ENCODE measurements at places on chromosomes 4 and X. TPM values are rescaled to one million over a fixed set of nuclear protein-coding genes. Genes with fewer than 3 reads are reported as not detected.
A peak's percentile ranks its signal among the peaks of the same experiment; 100 is the strongest.

GRCh38 chr4:25635501-25635900 lies 20.1 kb upstream of the SLC34A2 start:
- no peaks in the 10 kb centered on the region for H3K4me1 ChIP-seq
- H3K4me3 ChIP-seq, result no peak overlapping the region
- H3K27ac ChIP-seq, result no peak overlapping the region

The MXRA5 gene
- total RNA-seq, result 0.14 TPM

- no peak overlapping the region for H3K27ac ChIP-seq
- H3K36me3 ChIP-seq, result no peaks in the 10 kb centered on the region
- no peak for DNase-seq
- H3K27me3 ChIP-seq, result no peaks in the 10 kb centered on the region
Measured at GRCh38 chr4:45331802-45332201, 605.4 kb upstream of the GNPDA2 start.

DNA sequence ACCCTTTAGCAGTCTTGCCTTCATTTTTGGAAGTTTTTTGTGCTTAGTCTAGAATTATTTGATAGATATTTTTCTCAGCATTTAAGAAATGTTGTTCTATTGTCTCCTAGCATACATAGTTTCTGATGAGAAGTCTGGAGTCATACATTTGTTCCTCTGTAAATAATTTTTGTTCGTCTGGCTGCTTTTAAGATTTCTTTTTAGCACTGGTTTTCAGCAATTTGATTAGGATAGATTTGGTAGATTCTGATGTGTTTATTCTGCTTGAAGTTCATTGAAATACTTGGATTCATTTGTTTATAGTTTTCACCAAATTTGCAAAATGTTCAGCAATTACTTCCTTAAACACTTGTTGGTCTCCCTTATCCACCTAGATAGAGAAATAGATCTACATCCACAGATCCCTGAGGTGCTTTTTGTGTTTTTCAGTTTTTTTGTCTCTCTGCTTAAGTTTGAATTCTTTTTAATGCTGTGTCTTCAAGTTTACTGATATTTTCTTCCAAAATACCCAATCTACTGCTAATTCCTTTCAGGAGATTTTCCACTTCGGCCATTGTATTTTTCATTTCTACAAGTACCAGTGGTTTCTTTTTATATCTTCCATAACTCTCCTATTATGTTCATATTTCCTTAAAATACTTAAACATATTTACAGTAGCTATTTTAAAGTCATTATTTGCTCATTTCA lies 64.9 kb downstream of the ABLIM2 start:
- no peak for DNase-seq
- no peaks in the 10 kb centered on the region for H3K4me1 ChIP-seq
- no peaks in the 10 kb centered on the region for H3K27me3 ChIP-seq

The CTSO gene
- total RNA-seq, result 36.6 TPM

DNA sequence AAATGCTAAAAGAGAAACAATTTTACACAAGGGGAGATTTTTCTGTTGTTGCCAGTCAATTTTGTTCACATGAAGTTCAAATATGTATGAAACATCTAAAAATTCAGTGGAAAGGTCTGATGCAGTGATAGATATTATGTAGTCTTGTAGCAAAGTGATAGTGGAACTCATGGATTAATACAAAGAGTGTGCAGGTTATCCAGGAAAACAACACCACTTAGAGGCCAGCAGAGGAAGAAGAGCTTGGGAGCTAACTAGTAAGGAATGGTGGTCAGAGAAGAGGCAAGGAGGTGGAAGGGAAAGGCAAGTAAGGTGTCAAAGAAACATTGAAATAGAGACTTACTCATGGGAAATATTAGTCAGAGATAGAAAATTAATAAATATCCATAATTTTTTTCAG lies 395.6 kb downstream of the MAPK10 start:
- no peaks in the 10 kb centered on the region for H3K36me3 ChIP-seq
- no peak overlapping the region for H3K27ac ChIP-seq
- H3K4me1 ChIP-seq, result peaks cover 16% of the 10 kb centered on the region
- DNase-seq, result no peak
- no peak overlapping the region for H3K4me3 ChIP-seq
- no peaks in the 10 kb centered on the region for H3K27me3 ChIP-seq

The NEXMIF gene
- total RNA-seq, result 2.2 TPM

GRCh38 chrX:37468124-37468739 lies 103.2 kb upstream of the LANCL3 start:
- H3K27me3 ChIP-seq, result no peaks in the 10 kb centered on the region
- no peaks in the 10 kb centered on the region for H3K4me1 ChIP-seq
- no peaks in the 10 kb centered on the region for H3K36me3 ChIP-seq
- no peak for DNase-seq
- H3K4me3 ChIP-seq, result no peak overlapping the region

- H3K36me3 ChIP-seq, result no peaks in the 10 kb centered on the region
- no peak overlapping the region for H3K4me3 ChIP-seq
- H3K4me1 ChIP-seq, result no peaks in the 10 kb centered on the region
- no peak for DNase-seq
- H3K27ac ChIP-seq, result no peak overlapping the region
Measured at GRCh38 chrX:38106991-38107655, 100.8 kb downstream of the SYTL5 start.

The RNF175 gene
- not detected for total RNA-seq

GRCh38 chr4:98493296-98493695 lies 165.1 kb downstream of the TSPAN5 start:
- DNase-seq, result no peak
- H3K4me1 ChIP-seq, result peaks cover 9% of the 10 kb centered on the region
- no peaks in the 10 kb centered on the region for H3K36me3 ChIP-seq
- H3K4me3 ChIP-seq, result no peak overlapping the region

GRCh38 chr4:25313201-25313895 lies 774 bp downstream of the ZCCHC4 start:
- peak overlapping the region; percentile 84 for H3K4me3 ChIP-seq
- no peaks in the 10 kb centered on the region for H3K36me3 ChIP-seq
- peak overlapping the region; percentile 38 for H3K27ac ChIP-seq
- peaks cover 10% of the 10 kb centered on the region for H3K4me1 ChIP-seq
- DNase-seq, result no peak

- no peaks in the 10 kb centered on the region for H3K27me3 ChIP-seq
- H3K36me3 ChIP-seq, result no peaks in the 10 kb centered on the region
- H3K4me3 ChIP-seq, result no peak overlapping the region
- DNase-seq, result no peak
Measured at GRCh38 chr4:111213531-111213930, 590.7 kb upstream of the PITX2 start.

DNA sequence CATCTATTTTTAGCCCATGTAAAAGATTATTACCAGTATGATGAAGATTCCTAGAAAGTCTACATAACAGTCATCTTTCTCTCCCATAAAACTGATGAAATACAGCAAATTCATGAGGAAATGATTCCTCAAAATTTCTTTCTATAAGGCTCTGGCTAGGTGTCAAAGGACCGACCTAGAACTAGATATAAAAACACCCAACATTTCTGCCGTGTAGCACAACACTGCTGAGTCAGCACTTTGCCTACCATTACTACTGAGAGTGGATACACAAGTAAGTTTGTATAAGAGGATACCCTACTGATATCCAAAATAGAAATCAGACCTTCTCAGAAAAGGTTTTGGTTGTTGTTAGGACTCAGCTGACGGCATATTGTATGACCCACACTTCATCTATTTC lies 24.7 kb downstream of the TMEM47 start:
- no peak for DNase-seq
- H3K27ac ChIP-seq, result no peak overlapping the region
- no peaks in the 10 kb centered on the region for H3K4me1 ChIP-seq
- no peaks in the 10 kb centered on the region for H3K27me3 ChIP-seq

The PNMA6F gene
- not detected for total RNA-seq

The CT83 gene
- not detected for total RNA-seq

DNA sequence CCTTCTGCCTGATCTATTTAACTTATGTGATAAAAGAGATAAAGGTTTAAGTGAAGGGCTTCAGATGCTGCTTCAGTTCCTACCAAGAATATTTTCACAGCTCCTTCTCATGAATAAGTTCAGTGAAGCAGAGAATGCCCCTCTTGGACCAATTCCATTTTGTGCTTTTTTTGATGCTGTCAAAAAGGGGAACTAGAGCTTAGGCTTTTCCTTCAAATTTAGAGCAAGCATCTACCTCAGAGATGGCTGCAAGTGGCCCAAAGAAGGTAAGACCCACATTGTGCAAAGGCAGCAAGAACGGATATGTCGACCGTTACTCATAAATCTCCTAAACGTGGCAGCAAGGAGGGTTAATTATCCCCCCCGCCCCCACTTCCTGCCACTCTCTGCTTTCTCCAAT lies 4.5 kb downstream of the CHRDL1 start:
- H3K27me3 ChIP-seq, result no peaks in the 10 kb centered on the region
- no peaks in the 10 kb centered on the region for H3K36me3 ChIP-seq
- no peak overlapping the region for H3K4me3 ChIP-seq
- H3K4me1 ChIP-seq, result no peaks in the 10 kb centered on the region

- DNase-seq, result no peak
- no peaks in the 10 kb centered on the region for H3K4me1 ChIP-seq
- H3K4me3 ChIP-seq, result no peak overlapping the region
- no peaks in the 10 kb centered on the region for H3K27me3 ChIP-seq
- H3K27ac ChIP-seq, result no peak overlapping the region
Measured at GRCh38 chr4:154497889-154498288, 6.3 kb upstream of the DCHS2 start.

DNA sequence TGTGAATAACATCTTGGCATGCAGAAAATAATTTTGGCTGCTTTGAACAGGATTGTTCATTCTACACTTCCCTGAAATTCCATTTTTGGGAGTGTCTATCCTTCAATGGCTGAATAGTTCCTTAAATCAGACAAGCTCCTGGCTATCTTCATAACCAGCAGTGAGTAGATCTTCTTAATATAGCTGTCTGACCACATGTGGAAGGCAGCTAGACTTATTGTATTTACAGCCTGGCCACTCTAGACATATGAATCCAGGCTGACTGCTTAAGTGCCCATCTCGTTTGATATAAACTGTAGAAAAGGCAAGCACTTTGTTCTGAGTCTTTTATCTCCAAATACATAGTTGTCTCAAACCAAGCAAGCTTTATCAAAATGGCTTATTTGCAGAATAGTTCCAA lies 40.0 kb downstream of the PWWP3B start:
- no peaks in the 10 kb centered on the region for H3K36me3 ChIP-seq
- H3K4me1 ChIP-seq, result no peaks in the 10 kb centered on the region
- H3K4me3 ChIP-seq, result no peak overlapping the region
- no peaks in the 10 kb centered on the region for H3K27me3 ChIP-seq

The SYP gene
- 3.2 TPM for total RNA-seq

- no peaks in the 10 kb centered on the region for H3K36me3 ChIP-seq
- no peak overlapping the region for H3K27ac ChIP-seq
- no peaks in the 10 kb centered on the region for H3K27me3 ChIP-seq
Measured at GRCh38 chr4:154583677-154584076, 6.9 kb downstream of the FGA start.

- H3K4me3 ChIP-seq, result no peak within 1 kb of the TSS
- DNase-seq, result no peak
- H3K36me3 ChIP-seq, result no peaks in the 10 kb centered on the region
- H3K27me3 ChIP-seq, result no peaks in the 10 kb centered on the region
Measured at GRCh38 chr4:83114576-83114975, at the start of gene PLAC8. Gene PLAC8 (minus strand): TSS chr4:83114729. CDS start chr4:83107921, 6,808 bp downstream.

- H3K36me3 ChIP-seq, result no peaks in the 10 kb centered on the region
- no peak for DNase-seq
- H3K27me3 ChIP-seq, result no peaks in the 10 kb centered on the region
- H3K27ac ChIP-seq, result no peak overlapping the region
Measured at GRCh38 chr4:6493658-6494304, 21.4 kb upstream of the PPP2R2C start.

DNA sequence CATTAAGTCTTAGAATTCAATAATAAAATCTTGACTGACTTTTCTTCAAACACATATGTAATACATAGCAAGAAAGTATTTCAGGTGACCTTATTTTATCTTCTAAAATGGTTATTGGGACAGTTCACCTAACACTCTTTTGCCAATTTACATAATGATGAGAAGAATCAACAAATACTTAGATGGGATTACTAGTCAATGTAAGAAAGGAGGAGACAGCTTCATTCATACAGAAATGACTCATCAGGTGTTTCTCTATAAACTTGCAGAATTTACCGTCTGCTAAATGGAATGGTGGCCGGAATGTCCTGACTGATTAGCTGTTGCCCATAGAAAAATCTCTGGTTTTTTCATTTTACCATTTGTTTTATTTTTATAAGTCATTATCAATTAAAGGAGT lies 115.0 kb upstream of the ETNPPL start:
- no peak for DNase-seq
- H3K36me3 ChIP-seq, result no peaks in the 10 kb centered on the region
- H3K4me3 ChIP-seq, result no peak overlapping the region
- H3K4me1 ChIP-seq, result no peaks in the 10 kb centered on the region

GRCh38 chr4:41185614-41186592 lies 28.4 kb downstream of the APBB2 start:
- H3K4me1 ChIP-seq, result peaks cover 13% of the 10 kb centered on the region
- H3K36me3 ChIP-seq, result no peaks in the 10 kb centered on the region
- H3K4me3 ChIP-seq, result peak overlapping the region; percentile 36
- no peaks in the 10 kb centered on the region for H3K27me3 ChIP-seq
- no peak for DNase-seq

GRCh38 chr4:68691186-68691585 lies 20.7 kb upstream of the UGT2B15 start:
- no peak overlapping the region for H3K27ac ChIP-seq
- no peaks in the 10 kb centered on the region for H3K27me3 ChIP-seq
- DNase-seq, result no peak
- no peaks in the 10 kb centered on the region for H3K36me3 ChIP-seq
- H3K4me3 ChIP-seq, result no peak overlapping the region
- H3K4me1 ChIP-seq, result no peaks in the 10 kb centered on the region

GRCh38 chr4:183449193-183449882 lies 4.9 kb downstream of the CDKN2AIP start:
- H3K4me3 ChIP-seq, result no peak overlapping the region
- peaks cover 28% of the 10 kb centered on the region for H3K36me3 ChIP-seq
- DNase-seq, result no peak

DNA sequence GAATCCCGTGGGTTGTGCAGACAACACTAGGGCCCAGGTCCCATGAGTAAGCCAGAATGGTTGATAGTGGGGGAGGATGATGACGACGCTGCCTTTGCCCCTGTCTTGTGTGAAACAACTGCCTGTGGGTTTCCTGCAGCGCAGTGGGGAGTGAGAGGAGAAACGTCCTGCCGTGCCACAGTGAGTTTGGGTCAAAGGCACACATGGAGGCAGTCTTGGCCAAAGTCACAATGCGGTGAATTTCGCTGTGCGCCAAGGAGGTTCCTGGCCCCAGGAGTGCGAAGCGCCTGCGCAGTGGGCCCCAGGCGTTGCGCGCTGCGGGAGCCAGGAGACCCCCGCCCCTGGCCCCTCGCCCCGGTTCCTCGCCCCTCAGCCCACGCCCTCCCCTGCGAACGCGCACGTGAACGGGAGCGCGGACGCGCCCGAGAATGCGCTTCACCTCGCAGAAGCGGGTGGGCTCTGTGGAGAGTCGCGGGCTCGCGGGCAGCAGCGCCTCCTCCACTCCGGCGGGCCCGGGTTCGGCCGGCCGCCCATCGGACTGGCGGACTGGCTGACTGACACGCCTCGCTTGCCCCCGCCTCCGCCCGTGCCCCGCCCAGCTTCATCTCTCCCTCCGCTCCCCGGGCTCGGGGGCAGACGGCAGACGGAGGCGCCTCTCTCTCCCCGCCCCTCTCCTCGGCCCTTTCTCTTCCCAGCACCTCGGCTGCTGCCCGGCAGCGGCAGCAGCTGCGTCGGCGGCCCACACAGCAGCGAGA lies at the start of gene NUDT10:
NUDT10 (plus strand) TSS at position 635 of the 755 bp plus-strand sequence. CDS start 144 bp downstream, outside the sequence.
- H3K4me3 ChIP-seq, result peak within 1 kb of the TSS; percentile 74
- H3K4me1 ChIP-seq, result no peaks in the 10 kb centered on the region
- H3K27me3 ChIP-seq, result no peaks in the 10 kb centered on the region
- no peak for DNase-seq
- peak within 1 kb of the TSS; percentile 38 for H3K27ac ChIP-seq
- H3K36me3 ChIP-seq, result no peaks in the 10 kb centered on the region

The NMU gene
- not detected for total RNA-seq

- H3K27me3 ChIP-seq, result no peaks in the 10 kb centered on the region
- H3K4me3 ChIP-seq, result no peak overlapping the region
- H3K27ac ChIP-seq, result no peak overlapping the region
- H3K36me3 ChIP-seq, result no peaks in the 10 kb centered on the region
- H3K4me1 ChIP-seq, result no peaks in the 10 kb centered on the region
Measured at GRCh38 chrX:103726477-103726876, 15.8 kb downstream of the TMEM31 start.
